ENCODE measurements at places on chromosomes 7 and 10.

DNA sequence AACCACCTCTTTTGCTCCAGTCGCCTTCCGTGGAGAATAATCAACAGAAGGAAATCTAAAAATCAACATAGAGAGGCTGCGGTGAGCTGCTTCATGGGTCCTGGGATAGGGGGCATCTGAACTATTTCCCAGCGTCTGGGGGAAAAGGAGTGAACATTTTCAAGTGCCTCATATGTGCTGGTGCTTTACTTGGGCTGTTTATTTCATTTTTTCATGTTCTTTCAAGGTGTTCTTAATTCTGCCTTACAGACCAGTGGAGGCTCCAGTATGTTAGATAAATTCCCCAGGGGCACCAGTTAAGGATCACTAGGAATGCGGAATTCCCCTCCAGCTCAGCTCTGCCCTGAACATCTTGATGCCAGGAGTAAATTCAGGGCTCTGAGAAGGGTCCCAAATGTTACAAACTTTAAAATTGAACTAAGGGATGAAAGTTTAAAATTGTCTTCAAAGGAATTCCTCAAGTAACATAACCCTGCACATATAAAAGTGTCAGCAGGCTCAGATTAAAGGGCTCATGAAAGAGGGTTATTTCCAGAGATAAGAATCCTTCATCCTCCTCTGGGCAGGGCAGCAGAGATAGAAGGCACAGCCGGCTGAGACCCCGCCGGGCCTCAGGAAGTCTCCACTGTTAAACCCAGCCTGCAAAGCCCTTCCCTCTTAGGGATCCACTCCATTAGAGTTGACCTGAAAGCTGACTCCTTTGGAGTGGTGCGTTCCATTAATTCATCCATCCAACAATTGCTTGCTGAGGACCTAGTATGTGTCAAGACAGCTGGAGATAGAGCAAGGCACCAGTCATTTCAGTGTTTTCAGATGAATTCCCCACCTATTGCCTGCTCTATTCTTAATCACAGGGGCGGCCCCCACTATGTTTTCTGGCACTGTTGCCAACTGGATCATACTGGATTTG is 345.8 kb downstream of the KCNMA1 start:
- no peak for DNase-seq

DNA sequence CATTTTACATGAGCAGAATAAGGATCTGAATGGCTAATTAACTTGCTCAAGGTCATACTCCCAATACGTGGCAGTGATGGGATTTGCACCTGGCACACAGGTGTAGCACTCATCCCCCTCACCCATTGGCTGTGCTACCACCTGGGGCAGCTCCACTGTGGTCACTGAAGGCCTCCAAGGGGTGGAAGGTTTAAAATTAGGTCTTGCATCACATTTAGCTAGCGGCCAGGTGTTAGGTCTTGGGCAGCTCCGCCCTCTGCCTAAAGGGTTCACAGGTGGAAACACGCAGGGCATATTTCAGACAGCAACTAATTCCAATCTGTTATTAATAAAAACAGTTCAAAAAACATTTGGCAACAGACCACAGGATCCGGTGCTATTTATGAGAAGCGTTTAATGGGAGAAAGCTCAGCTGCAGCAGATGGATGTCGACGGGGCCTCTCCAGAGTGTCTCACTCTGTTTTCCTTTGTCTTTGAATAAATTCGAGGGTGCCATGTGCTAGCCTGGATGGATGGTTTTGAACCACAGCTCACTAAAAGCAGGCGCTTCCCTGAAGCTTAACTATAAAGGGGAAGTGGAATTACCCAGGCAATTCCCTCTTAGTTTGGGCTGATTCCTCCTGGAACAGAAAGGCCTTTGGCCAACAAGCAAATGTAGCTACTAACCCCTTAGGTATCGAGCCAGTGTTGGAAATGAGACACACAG is 1017.6 kb downstream of the TYW1 start:
- DNase-seq: no peak

DNA sequence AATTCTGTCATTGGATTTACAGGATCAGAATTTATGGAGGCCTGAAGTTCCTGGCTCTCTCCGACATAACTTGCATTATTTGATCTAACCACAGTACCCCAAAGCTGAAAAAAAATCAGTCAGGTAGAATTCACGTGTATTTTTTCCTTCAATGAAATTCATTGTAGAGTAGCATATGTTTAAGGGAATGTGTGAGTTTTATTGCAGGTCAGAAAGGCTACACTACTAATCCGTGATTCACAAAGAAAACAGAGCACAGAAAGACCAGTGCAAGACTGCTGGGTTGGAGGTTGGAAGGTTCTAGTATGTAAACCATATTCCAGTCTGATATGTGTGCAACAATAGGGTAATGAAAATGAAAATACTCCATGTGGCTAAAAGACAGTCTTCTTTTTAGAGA is 247.0 kb upstream of the FERD3L start:
- DNase-seq: no peak

DNA sequence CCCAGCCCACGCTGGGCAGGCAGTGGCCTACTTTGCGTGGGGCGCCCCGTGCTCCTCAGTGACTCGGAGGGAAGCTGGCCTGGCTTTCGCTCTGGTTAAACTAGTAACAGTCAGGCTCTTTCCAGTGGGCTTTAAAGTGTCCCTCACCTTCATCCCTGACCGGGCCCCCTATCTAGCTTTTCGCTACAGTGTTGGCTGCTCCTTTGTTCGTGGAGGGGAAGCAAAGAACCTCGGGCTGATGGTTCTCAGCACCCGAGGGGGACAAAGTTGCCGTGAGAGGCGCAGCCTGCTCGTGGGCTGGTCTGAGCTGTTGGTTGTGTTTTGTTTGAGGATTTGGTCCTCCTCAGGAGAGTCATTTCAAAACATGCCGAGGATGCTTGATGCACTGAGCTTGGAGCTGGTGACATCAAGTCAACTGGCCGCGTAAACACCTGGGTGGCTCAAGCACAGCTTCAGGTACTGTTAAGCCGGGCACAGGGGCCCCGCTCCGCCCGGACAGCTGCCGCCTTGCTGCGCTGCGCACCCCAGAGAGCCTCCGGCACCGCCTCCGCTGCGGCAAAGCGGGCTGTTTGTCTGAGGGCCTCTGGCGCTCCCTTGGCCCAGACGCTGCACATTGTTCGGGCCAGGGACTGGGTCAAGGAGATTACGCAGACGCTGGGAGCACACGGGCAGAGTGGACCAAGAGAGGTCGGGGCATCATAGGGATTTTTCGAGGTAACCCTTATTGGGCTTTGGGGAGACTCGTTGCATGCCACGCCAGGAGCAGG is 1.6 kb downstream of the DLX6 start:
- DNase-seq: no peak

- no peak for DNase-seq
These were observed 87.9 kb upstream of the KAT6B start for GRCh38 chr10:74738542-74738941.
